ENCODE measurements at places on chromosomes 7 and 10.

DNA sequence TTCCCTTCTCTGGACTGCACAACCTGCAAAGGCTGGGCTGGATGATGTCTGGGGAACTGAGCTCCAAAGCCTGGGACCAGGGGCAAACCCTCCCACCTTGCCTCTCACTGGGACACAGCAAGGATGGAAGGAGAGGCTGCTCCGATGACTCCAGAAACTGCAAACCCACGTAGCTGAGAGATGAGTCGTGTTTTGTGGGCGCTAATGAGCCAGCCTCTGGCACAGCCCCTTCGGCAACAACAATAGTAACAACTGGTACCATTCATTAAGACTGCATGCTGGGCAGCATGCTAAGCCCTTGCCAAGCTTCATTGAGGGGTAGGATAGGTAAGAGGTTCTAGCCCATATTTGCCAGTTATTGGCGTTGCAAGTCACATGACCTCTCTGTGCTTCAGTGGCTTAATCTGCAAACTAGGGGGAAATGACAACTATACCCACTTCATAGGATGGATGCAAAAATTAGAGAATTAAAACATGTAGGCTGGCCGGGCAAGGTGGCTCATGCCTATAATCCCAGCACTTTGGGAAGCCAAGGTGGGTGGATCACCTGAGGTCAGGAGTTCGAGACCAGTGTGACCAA is 145.9 kb downstream of the SH3PXD2A start:
- DNase-seq, result no peak

- DNase-seq, result no peak
These were observed 132.2 kb downstream of the PRKG1 start for GRCh38 chr10:51206500-51206899.

- no peak for DNase-seq
These were observed at the start of gene FGFBP3 for GRCh38 chr10:91909117-91909677. FGFBP3 (minus strand) TSS chr10:91909486; CDS start chr10:91908969, 517 bp downstream.

DNA sequence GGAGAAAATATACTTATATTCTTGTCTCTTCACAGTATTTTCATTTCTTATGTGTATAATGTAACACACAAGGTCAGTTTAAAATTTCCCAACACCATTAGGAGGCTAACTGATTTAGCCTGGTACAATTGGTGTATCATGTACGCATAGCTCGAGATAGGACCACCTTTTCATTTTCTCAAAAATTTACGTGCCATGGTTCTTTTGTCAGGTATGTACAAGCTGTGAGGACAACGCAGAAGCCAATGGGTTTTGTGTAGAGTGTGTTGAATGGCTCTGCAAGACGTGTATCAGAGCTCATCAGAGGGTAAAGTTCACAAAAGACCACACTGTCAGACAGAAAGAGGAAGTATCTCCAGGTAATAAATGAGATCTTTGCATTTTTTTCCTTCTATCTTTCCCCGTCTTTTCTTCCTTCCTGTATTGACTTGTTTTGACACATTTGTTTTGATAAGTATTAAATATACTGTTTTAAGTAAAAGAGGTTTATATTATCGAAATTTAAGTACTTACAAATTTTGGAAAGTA is 55.0 kb downstream of the TRIM24 start:
- DNase-seq, result no peak

GRCh38 chr10:85900487-85900886 is 466.1 kb downstream of the GRID1 start:
- no peak for DNase-seq

Data from inflammatory macrophage treated with lipopolysaccharide for 4 hours (primary cell).